Renal cortical epithelial cell (primary cell): ENCODE measurements at places on chromosomes 1 and 21.
A peak's percentile ranks its signal among the peaks of the same experiment; 100 is the strongest.

DNA sequence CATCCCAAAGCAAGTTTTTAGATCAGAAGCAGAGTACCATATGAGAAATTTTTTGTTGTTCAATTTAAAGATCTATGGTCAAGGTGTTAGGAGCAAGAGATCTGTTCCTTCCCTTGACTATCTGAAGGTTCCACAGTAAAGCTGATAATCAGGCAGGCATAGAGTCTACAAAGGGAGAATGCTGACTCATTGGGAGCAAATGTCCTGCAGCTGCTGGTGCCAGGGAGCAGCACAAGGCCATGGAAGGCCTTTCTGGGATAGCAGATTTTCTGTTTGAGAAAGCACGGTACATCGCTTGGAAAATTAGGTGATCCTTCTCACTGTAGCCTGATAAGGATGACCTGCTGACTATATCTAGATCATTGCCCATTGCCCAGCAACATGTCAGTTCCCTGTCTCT, 210.1 kb upstream of the C1orf87 start:
- DNase-seq = peak; percentile 52

- no peak for DNase-seq
Measured at GRCh38 chr1:78045926-78046778, at the start of gene GIPC2. Gene GIPC2, plus strand, starts transcription at chr1:78045966. Its CDS starts 129 bp downstream, at chr1:78046095.

GRCh38 chr1:244022311-244022710, 28.8 kb upstream of the ZBTB18 start:
- DNase-seq = peak; percentile 70

- DNase-seq = no peak
Measured at GRCh38 chr1:3505161-3505560, 50.7 kb downstream of the ARHGEF16 start.

- DNase-seq = no peak
Measured at GRCh38 chr21:45293726-45294401, 6.2 kb upstream of the POFUT2 start.

- DNase-seq = peak; percentile 88
Measured at GRCh38 chr21:46598581-46599572, 6.0 kb downstream of the S100B start.

DNA sequence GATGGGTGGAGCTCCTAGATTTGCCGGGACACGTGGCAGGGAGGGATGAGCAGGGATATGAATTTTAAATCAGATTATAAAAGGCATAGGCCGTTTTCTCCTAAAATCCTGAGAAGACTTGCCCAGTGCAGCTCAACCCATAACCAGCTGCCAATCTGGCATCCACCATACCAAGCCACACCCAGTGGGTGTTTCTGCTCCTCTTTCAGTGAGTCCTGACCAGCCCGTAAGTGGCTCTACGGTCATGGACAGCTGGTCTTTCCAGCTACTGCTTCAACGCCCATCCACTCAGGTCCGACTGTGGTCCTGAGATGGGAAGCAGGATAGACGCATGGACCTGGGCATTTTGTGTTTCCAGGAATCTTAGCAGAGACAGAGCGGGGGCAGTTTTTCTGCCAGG, 107.2 kb downstream of the LAMC2 start:
- DNase-seq = no peak

GRCh38 chr21:41537356-41537755, 29.4 kb upstream of the TMPRSS2 start:
- peak; percentile 59 for DNase-seq

DNA sequence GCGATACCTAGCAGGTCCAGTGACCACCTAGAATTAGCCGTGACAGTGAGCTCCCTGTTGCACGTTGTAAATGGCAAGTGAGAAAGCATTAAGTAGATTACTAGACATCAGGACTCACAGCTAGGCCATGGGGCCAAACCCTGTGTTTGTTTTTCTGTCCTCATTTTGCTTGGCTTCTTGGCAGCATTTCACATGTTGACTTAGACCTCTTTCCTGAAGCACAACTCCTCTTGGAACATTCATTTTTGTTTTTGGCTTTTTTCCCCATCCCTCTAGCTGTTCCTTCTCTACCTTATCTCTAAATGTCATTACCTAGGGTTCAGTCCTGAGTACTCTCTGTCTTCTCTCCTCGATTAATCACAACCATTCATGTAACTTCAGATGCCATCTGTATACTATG, 16.9 kb upstream of the PTPN14 start:
- peak; percentile 50 for DNase-seq
